HS-5 (cell line): ENCODE measurements at places on chromosomes 12 and 14.

- no peak for DNase-seq
Measured at GRCh38 chr12:57519796-57520052, 590 bp downstream of the DDIT3 start.

DNA sequence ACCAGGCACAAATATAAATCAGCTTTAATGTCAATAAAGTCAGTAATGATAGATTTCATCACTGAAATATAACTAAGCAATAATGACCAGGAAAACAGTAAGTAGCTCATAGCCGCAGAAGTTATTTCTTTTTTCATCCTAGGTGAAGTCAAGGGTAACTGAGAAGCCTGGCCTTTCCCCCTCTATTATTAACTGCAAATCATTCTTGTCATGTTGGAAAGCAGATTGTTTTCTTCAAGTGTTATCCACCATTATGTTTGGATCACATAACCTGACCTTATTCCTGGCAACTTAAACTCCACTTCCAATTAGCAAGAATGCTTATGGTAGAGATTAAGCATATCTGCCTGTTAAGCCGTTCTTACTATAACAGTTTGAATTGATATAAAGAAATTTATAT, 603.4 kb upstream of the FOXG1 start:
- DNase-seq, result no peak

GRCh38 chr14:20327005-20327869, 5.8 kb downstream of the CCNB1IP1 start:
- no peak for DNase-seq

- DNase-seq, result no peak
Measured at GRCh38 chr12:69985656-69986055, 160.6 kb downstream of the MYRFL start.

- no peak for DNase-seq
Measured at GRCh38 chr12:16833376-16834015, 227.5 kb upstream of the LMO3 start.

- no peak for DNase-seq
Measured at GRCh38 chr12:102390068-102390467, 90.3 kb downstream of the IGF1 start.

- DNase-seq, result no peak
Measured at GRCh38 chr12:76464631-76465166, 94.9 kb downstream of the OSBPL8 start.

- DNase-seq, result no peak
Measured at GRCh38 chr12:120416490-120417216, 21.3 kb upstream of the COX6A1 start.

DNA sequence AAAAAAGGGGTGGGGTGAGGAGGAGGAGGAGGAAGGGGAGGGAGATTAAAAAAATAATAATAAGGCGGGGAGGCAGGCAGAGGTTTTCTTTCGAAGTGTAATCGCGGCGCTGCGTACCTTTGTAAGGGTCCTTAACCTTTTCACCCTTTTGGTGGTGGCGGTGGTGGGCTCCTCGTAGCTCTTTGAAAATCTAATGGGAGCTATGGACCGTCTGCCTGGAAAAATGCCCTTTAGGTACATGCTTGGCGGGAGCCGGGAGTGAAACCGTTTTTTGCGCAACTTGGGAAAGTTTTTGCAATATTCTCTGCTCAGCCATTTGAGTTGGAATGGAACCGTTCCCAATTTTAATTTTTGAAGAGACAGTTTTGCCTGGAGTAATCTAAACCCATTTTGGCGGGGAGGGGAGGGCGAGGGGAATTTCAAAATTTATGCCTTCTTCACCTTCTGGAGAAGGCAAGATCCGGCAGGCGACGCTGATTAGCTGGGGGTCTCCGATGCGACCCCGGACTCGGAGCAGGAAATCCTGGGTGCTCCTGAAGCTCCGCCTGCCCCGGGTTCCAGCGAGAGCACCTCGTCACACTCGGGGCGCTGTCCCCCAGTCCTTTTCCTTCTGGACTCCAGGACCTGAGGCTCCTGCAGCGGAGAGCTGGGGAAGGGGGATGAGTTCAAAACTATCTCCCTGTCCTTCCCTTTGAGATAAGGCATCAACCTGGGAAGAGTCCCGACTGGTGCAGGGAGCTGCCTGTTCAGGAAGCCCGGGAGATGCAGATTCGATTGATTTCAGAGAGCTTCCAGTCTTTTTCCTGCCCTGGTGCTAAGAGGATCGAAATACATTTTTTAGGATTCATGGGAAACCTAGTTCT, 74.6 kb upstream of the TBX5 start:
- DNase-seq, result no peak

GRCh38 chr12:122544537-122544936, 17.5 kb downstream of the KNTC1 start:
- DNase-seq, result no peak

DNA sequence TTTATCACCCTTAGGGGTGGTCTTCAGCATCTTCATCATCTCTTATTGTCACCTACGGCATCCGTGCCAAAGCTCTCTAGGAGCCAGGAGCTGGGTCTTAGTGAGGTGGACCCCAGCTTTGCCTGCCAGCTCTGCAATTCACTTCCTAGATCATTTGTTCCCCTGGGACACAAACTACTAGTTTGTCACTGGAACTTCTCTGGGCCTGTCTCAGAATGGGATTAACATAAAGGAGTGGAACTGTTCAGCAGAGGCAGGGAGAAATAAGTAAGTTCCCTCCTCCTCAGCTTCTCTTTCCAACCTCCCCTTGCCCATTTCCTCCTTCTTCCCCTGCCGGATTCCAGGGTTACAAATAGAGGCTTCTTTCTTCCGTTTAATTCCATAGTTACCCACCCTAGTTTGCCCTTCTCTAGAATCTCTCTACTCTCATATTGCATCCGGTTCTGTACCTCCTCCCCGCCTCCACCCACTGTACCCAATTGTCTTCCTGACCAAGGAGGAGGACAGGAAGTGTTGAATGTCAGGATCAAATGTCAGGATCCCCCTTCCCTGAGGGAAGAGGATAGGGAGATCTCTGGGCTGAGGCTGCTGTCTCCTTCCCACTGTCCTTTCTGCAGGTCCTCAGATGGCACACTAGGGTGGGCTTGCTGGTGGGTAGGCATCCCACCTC, 25.0 kb downstream of the LARP4 start:
- no peak for DNase-seq

DNA sequence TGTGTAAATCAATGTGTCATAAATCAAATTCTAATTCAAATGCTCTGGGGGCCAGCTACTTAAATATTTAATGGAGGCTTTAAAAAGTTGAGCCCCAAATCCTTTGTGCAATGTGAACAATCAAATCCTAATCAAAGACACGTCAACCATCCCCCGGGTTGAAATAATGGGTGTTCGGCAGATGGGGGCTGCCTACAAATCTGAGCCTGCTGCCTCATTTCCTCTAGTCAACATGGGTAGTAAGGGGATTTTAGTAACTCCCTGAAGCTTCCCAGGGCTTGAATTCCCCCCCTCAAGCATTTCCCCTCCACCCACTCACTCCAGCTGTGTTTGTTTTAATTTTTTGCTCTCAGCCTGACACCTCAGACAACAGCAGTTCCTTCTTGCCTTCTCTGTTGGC, 37.8 kb downstream of the SRRM4 start:
- DNase-seq, result no peak

GRCh38 chr14:54010981-54011380, 54.4 kb upstream of the BMP4 start:
- DNase-seq, result no peak

DNA sequence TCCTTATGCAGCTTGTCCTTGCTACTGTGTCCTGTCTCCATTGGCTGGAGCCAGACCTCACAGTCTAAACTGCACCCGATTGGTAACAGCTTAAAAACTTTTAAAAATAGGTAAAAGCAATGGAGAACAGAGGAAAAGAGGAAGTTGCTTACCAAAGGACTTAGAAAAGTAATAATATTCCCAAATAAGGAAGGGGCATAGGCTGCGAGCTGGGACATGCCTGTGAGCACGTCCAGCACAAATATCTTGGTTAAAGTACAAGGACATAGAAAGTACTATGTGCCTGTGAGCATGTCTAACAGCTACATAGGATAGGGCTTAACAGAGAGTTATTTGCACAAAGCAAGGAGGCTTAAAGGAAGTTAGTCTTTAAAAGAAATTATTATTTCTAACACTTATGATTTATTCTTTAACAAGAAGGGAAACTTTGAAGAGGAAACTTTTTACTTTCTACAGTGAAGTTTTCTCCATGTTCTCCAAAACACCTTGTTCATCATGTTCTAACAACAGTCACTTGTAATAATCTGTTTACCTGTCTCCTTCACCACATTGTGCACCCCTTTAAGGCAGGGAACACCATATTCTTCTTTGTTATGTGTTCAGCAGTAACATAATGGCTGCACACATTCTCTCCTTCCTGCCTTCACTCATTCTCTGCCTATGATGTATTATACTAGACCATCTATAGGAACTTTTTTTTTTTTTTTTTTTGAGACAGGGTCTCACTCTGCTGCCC, 9.8 kb upstream of the UBE2N start:
- no peak for DNase-seq

DNA sequence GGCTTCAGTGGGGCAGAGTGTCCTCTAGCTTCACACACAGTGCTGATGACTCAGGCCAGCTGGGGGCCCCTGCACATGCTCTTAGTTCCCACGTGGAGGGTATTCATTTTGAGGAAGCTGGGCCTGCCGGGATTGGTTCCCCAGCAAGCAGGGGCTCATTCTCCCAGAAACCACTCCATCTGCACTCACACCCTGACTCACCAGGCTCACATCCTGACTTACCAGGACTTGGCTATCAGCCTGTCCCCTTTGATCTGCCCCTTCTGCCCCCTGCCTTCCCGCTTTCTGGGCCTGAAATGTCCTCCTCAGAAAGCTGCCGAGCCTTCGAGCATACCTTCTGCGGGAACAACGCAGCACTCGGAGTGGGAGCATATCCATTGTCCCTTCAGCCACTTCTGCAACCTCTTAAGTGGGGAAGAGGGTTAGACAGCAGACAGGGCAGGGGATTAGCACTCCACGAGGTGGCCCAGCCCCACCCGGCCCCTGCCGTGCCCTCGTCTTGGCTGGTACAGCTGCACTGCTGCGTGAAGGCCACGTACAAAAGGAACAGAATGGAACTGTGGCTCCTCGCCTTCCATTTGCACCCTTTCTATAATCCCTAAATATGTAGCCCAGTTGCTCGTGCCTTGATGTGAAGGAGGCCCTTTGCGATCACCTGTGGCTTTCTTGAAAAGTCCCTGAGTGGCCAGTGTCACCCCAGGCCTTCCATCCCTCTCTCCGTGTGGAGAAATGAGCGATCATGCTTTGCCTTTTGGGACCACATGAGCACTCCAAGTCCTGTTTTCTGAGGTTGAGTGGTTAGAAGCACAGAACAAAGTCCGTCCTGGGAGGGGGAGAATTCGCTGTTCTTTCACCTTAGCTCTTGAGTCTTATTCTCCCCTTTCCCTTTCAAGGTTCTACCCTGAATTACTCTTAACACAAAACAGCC, 26.1 kb downstream of the TPCN1 start:
- DNase-seq, result no peak

DNA sequence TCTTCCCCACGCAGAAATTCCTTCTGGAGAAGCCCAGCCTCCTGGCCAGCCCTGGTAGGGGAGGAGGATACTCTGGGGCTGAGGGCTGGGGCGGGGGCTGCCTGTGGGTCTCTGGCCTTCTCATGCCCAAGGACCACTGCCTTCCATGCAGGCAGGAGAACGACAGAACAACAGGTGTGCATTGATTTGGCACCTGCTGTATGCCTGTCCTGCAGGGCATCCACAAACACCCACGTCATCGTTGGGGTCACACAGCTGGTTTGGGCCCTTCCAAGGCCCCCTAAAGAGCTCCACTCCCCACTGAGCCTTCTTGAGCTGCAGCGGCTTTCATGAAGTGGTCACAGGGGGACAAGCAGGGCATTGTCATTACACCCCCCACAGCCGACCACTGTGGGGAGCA, 60.4 kb downstream of the PHETA1 start:
- no peak for DNase-seq

DNA sequence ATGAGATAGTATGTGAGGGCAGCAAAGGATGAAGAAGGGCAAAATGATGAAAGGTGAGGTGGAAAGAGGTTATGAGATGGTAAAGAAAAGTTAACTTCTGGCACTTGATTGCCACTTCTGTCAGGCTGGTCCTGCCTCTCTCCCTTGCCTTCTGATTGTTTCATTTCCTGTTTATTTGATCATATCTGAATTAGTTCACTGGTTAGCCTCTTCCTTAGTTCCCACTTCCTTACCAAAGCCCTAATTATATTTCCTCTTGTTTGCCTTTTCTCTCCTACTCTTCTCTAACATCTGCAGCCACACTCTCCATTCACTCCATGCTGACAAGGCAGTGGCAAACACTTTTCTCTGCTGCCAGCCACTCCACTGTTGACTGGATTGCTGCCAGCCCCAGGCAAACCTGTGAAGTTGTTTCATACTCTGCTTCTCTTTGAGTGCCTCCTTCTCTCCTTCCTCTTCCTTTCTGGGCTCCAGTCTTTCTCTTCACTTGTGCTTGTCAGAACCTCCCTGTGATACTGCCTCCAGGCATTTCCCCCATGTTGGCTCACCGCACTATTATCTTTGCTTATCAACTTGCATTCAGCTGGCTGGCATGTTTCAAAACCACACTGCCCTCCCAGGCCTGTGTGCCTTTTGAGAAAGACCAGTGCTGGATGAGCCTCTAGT, 8.1 kb downstream of the PNP start:
- DNase-seq, result no peak

DNA sequence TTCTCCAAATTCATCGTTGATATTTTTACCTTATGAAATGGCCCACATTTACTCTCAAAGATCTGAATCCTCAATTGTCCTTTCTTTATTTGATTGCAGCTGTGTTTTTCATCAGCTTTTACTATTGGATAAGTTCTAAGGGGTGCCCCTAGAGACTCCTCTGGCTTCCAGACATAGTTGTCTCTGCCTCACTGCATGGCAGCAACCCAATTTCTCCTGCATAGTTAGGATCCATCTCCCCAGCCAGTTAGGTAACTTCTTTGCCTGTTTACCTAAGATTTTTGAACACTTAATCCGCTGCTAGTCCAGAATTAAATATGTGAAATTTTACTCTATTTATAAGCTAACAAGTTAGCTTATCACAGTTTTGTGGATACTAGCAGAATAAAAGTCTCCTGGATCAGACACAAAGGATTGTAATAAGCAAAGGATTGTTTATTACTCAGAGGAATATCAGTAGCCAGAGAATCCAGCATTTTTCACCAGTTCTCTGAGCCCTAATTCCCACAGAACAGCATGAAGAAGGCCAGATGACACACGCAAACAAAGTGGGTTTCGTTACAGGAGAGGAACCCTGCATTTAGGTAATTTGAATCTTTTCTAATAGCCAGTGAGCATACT, 101.1 kb downstream of the BBS10 start:
- no peak for DNase-seq

DNA sequence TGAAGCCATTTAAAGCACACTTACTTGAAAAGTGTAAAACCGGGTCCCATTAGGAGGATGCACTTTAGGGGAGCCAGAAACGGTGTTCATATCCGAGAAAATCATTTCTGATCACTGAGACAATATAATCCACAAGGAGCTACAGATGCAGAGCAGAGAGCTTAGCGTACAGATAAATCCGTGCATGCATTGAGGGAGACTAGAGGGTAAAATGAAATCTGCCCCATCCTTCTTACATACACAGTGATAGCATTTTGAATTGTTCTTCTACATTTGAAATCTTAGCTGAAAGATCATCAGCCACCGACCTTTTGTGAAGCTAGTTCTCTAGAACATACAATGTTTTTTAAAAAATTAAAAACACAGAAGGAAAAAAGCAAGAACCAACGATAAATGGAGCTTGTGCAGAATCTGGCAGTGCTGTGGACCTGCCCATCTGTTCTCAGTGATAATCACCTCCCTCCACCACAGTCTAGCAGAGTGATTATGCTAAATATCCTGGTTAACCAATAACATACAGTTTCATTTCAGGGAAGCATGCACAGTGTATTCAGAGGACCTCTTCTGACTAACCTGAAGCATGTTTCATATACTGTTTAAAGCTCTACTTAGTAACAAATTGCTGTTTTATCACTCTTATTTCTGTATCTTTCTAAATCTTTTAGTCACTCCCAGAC, 161.1 kb downstream of the PPFIA2 start:
- no peak for DNase-seq

- DNase-seq, result no peak
Measured at GRCh38 chr12:68602720-68603119, 8.0 kb upstream of the RAP1B start.
